ENCODE measurements at places on chromosomes 6 and 20. TPM values are rescaled to one million over a fixed set of nuclear protein-coding genes. Genes with fewer than 3 reads are reported as not detected.

The CABLES2 gene
- 4.5 TPM for total RNA-seq

- H3K27me3 ChIP-seq = no peaks in the 10 kb centered on the region
- no peak overlapping the region for H3K27ac ChIP-seq
- H3K4me1 ChIP-seq = no peaks in the 10 kb centered on the region
- DNase-seq = no peak
- H3K36me3 ChIP-seq = no peaks in the 10 kb centered on the region
Observed at GRCh38 chr20:23279836-23280235, 70.8 kb upstream of the NXT1 start.

The HLA-DQA2 gene
- total RNA-seq = 6.4 TPM

DNA sequence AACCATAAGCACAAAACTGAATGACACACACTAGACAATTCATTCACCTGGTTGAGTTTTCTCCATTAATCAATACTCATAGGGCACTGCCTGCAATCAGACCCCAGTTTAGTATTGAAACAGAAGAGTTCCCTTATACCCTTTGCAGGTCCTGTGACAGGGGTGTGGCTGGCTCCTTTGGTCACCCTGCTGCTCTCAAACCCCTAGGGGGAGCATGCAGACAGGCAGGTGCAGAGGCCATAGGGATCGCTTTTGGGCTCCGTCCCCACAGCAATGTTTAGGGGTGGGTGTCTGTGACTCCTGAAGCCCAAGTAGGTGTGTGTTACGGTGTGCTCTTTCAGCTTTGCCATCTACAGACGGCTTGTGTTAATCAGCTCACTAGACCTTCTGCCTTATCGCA, 210.4 kb downstream of the CENPW start:
- no peak overlapping the region for H3K27ac ChIP-seq
- no peaks in the 10 kb centered on the region for H3K36me3 ChIP-seq
- no peaks in the 10 kb centered on the region for H3K27me3 ChIP-seq
- no peak overlapping the region for H3K4me3 ChIP-seq
- H3K4me1 ChIP-seq = no peaks in the 10 kb centered on the region
- no peak for DNase-seq

The CLDN20 gene
- not detected for total RNA-seq

The TMEM200A gene
- total RNA-seq = 17.9 TPM

GRCh38 chr20:43840382-43841070, 74.1 kb upstream of the TOX2 start:
- no peak overlapping the region for H3K27ac ChIP-seq
- H3K4me1 ChIP-seq = no peaks in the 10 kb centered on the region
- no peaks in the 10 kb centered on the region for H3K36me3 ChIP-seq
- H3K27me3 ChIP-seq = no peaks in the 10 kb centered on the region
- no peak overlapping the region for H3K4me3 ChIP-seq

The C4A gene
- total RNA-seq = 250 TPM

- H3K4me3 ChIP-seq = no peak overlapping the region
- H3K27ac ChIP-seq = no peak overlapping the region
- H3K27me3 ChIP-seq = no peaks in the 10 kb centered on the region
- DNase-seq = no peak
- no peaks in the 10 kb centered on the region for H3K36me3 ChIP-seq
- H3K4me1 ChIP-seq = no peaks in the 10 kb centered on the region
Observed at GRCh38 chr6:72793641-72794395, 172.0 kb downstream of the KCNQ5 start.

- no peaks in the 10 kb centered on the region for H3K27me3 ChIP-seq
- H3K4me1 ChIP-seq = no peaks in the 10 kb centered on the region
Observed at GRCh38 chr6:14035071-14035847, 82.3 kb upstream of the CD83 start.

DNA sequence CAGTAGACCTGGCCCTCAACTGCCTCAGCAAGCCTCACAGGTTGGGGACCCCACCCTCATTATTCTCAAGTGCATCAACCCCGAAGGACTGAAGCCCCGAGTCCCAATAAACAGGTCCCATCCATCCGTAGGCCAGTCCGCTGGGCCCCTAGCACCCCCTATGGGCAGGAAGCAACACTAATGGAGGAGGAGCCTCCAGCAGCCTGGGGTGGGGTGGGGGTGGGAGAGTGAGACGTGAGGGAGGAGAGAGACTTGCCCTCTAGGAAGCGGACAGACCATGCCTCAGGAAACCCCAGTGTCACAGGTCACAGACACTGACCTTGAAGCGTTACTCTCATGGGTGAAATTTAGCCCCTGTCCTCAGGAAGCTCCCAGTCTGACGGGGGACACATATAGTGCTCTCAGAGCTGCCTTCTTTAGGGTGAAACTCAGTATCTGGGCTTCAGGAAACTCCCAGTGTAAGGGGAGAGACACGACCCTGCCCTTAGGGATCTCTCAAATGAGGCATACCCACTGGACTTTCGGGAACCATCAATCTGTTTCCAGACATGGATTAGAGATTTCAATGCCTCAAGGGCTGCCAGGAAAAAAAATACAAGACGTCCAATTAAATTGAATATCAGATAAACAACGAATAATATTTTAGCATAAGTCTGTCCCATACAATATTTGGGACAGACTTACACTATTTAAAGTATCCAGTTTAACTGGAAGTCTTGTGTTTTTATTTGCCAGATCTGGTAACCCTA, 125.8 kb downstream of the MRPL14 start:
- H3K27ac ChIP-seq = peak overlapping the region; percentile 61
- H3K4me3 ChIP-seq = no peak overlapping the region
- DNase-seq = no peak
- H3K27me3 ChIP-seq = peaks cover 2% of the 10 kb centered on the region
- H3K4me1 ChIP-seq = peaks cover 19% of the 10 kb centered on the region

DNA sequence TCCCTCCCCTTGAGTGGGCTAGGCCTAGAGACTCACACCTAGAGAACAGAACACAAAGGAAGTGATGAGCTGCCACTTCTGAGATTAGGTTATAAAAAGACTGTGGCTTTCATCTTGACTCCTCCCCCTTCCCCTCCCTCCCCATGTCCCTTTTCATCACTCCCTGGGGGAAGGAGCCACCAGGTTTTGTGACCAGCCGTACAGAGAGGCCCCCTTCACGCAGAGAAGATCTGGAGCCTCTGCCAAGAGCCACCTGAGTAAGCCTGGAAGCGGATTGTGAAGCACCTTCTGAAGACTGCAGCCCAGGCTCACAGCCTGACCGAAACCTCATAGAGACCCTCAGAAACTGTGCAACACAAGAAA, 118.4 kb upstream of the NXT1 start:
- H3K4me3 ChIP-seq = no peak overlapping the region
- H3K36me3 ChIP-seq = no peaks in the 10 kb centered on the region
- H3K27me3 ChIP-seq = no peaks in the 10 kb centered on the region
- no peak overlapping the region for H3K27ac ChIP-seq
- H3K4me1 ChIP-seq = no peaks in the 10 kb centered on the region

- H3K27ac ChIP-seq = no peak overlapping the region
- H3K4me3 ChIP-seq = no peak overlapping the region
Observed at GRCh38 chr6:82385961-82386360, 22.3 kb downstream of the TPBG start.

GRCh38 chr6:137650720-137651119, 156.5 kb upstream of the OLIG3 start:
- no peaks in the 10 kb centered on the region for H3K36me3 ChIP-seq
- no peak overlapping the region for H3K4me3 ChIP-seq
- H3K27me3 ChIP-seq = no peaks in the 10 kb centered on the region
- no peak for DNase-seq
- H3K4me1 ChIP-seq = no peaks in the 10 kb centered on the region
- H3K27ac ChIP-seq = no peak overlapping the region

GRCh38 chr20:45323731-45324130, 15.6 kb upstream of the MATN4 start:
- H3K27me3 ChIP-seq = no peaks in the 10 kb centered on the region
- peak overlapping the region; percentile 35 for H3K27ac ChIP-seq
- peaks cover 3% of the 10 kb centered on the region for H3K4me1 ChIP-seq
- no peak for DNase-seq
- H3K4me3 ChIP-seq = no peak overlapping the region
- H3K36me3 ChIP-seq = peaks cover 32% of the 10 kb centered on the region

The ISM1 gene
- 2.6 TPM for total RNA-seq

The ABRACL gene
- 24.9 TPM for total RNA-seq

GRCh38 chr6:37517411-37517812, 17.7 kb upstream of the CCDC167 start:
- no peak overlapping the region for H3K27ac ChIP-seq
- no peaks in the 10 kb centered on the region for H3K36me3 ChIP-seq
- H3K4me3 ChIP-seq = no peak overlapping the region
- H3K27me3 ChIP-seq = no peaks in the 10 kb centered on the region
- no peaks in the 10 kb centered on the region for H3K4me1 ChIP-seq
- DNase-seq = no peak

DNA sequence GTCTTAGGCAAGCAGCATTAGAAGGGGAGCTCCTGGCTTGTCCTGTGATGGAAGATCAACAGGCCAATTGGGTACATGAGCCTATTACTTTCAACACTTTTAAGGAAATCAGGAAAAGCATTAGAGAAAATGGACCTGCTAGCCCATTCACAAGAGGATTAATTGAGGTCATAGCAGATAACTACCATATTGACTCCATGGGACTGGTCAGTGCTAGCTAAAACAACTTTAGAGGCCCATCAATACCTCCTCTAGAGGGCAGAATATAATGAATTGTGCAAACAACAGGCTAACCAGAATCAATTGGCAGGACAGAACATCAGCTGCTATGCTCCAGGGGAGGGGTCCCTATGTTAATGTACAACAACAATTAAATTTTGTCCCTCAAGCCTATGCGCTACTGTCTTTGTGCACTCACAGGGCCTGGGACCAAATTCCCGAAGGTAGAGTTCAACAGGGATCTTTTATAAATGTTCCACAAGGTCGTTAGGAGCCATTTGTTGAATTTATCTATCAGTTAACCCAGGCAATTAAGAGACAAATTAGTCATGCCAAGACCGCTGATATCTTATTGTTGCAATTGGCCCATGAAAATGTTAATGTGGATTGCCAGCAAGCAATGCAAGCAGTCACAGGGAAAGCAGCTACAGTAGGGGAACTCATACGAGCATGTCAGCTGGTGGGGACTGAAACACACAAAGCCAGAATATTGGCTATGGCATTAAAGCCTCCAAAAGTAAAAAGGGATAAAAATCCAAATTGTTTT, 106.6 kb upstream of the BTN3A2 start:
- H3K4me3 ChIP-seq = no peak overlapping the region
- no peaks in the 10 kb centered on the region for H3K36me3 ChIP-seq

DNA sequence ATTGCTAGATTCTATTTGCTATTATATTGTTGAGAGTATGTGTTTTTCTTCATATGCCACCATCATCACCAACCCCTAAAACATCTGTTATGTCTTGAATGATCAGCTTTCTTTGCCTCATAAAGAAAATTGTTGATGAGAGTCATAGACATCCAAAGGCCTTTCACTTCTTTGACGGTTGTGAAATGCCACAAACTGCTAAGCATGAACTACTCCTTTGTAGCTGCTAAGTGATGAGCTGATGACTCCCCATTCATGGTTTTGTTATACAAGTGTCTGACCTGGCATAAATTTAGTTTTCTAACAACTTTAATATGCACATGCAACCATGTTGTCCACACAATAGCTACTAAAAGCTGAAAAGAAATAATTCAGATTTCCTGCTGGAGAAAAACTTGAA, 684 bp upstream of the MED23 start:
- no peaks in the 10 kb centered on the region for H3K4me1 ChIP-seq
- H3K27me3 ChIP-seq = no peaks in the 10 kb centered on the region
- peak overlapping the region; percentile 59 for H3K4me3 ChIP-seq
- H3K27ac ChIP-seq = no peak overlapping the region
- peaks cover 7% of the 10 kb centered on the region for H3K36me3 ChIP-seq

The WTAP gene
- 108 TPM for total RNA-seq

The TBP gene
- 16.7 TPM for total RNA-seq

GRCh38 chr20:53303413-53303760, 290.3 kb downstream of the ZNF217 start:
- DNase-seq = no peak
- no peaks in the 10 kb centered on the region for H3K27me3 ChIP-seq
- no peaks in the 10 kb centered on the region for H3K4me1 ChIP-seq
- no peak overlapping the region for H3K27ac ChIP-seq
- no peak overlapping the region for H3K4me3 ChIP-seq
- H3K36me3 ChIP-seq = no peaks in the 10 kb centered on the region

DNA sequence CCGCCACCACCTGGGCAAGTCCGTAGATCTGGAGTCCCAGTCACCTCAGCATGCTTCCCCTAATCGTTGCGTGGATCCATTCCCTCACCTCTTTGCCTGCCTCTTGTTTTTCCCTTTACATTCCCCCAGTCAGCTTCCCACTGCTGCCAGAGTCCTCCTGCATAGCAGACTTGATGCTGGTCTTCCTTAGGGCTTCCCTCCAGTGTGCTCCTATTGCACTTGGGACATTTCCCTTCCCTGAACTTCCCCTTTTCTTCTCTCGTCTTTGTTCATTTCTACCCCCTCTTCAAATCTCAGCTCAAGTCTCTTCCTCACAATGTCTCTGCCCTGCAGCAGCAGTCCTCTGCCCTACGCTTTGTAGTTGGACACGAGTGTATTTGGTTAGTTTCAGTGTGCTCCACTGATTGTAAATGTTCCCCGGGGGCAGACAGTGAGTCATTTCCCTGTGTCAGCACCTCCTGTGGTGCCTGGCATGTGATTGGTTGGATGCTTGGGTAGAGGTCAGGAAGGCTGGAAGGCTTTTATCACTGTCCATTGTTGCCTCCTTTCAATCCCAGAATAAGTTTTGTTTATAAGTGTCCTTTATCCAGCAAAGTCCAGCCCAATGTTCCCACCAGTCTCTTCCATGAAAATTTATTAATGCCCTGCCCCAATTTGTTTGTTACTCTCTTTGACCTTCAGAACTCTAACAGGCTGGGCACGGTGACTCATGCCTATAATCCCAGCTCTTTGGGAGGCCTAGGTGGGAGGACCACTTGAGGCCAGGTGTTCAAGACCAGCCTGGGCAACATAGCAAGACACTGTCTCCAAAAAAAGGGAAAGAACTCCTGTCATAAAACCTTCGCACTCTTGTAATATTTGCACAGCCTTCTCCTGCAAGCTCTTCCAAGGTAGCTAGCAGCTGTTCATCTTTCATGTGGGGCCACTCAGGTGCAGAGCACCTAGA, 38.3 kb downstream of the FAM120B start:
- peaks cover 13% of the 10 kb centered on the region for H3K36me3 ChIP-seq
- peak overlapping the region; percentile 79 for H3K27ac ChIP-seq
- no peaks in the 10 kb centered on the region for H3K4me1 ChIP-seq
- no peak for DNase-seq
- H3K4me3 ChIP-seq = no peak overlapping the region

The TXLNB gene
- 0.66 TPM for total RNA-seq

GRCh38 chr20:13525225-13525940, 113.3 kb downstream of the TASP1 start:
- H3K4me1 ChIP-seq = no peaks in the 10 kb centered on the region
- no peak overlapping the region for H3K4me3 ChIP-seq
- H3K36me3 ChIP-seq = peaks cover 12% of the 10 kb centered on the region
- no peaks in the 10 kb centered on the region for H3K27me3 ChIP-seq
- no peak overlapping the region for H3K27ac ChIP-seq

The PI16 gene
- 1.7 TPM for total RNA-seq

The GGT7 gene
- 27.0 TPM for total RNA-seq

GRCh38 chr6:137845460-137845859, 21.6 kb upstream of the TNFAIP3 start:
- H3K27ac ChIP-seq = no peak overlapping the region
- no peak overlapping the region for H3K4me3 ChIP-seq
- H3K36me3 ChIP-seq = no peaks in the 10 kb centered on the region
- DNase-seq = no peak
- H3K27me3 ChIP-seq = no peaks in the 10 kb centered on the region
- no peaks in the 10 kb centered on the region for H3K4me1 ChIP-seq
